ENCODE measurements at places on chromosomes 12 and 14. TPM values are rescaled to one million over a fixed set of nuclear protein-coding genes. Genes with fewer than 3 reads are reported as not detected.
A peak's percentile ranks its signal among the peaks of the same experiment; 100 is the strongest.

The KMT2D gene
- 68.6 TPM for total RNA-seq

The RDH16 gene
- 1.5 TPM for total RNA-seq

The BEST3 gene
- total RNA-seq = not detected

The KCNH3 gene
- total RNA-seq = 1.5 TPM

The CD27 gene
- total RNA-seq = 90.5 TPM

The SUDS3 gene
- 29.5 TPM for total RNA-seq

The ARHGAP9 gene
- 119 TPM for total RNA-seq

The MSI1 gene
- total RNA-seq = 5.6 TPM

The SLC10A1 gene
- total RNA-seq = not detected

The BDKRB1 gene
- not detected for total RNA-seq

The TEX52 gene
- 0.48 TPM for total RNA-seq

The KRT2 gene
- total RNA-seq = not detected

The TCTN1 gene
- total RNA-seq = 9.7 TPM

The NAV3 gene
- total RNA-seq = not detected

The CEBPE gene
- total RNA-seq = 0.36 TPM

DNA sequence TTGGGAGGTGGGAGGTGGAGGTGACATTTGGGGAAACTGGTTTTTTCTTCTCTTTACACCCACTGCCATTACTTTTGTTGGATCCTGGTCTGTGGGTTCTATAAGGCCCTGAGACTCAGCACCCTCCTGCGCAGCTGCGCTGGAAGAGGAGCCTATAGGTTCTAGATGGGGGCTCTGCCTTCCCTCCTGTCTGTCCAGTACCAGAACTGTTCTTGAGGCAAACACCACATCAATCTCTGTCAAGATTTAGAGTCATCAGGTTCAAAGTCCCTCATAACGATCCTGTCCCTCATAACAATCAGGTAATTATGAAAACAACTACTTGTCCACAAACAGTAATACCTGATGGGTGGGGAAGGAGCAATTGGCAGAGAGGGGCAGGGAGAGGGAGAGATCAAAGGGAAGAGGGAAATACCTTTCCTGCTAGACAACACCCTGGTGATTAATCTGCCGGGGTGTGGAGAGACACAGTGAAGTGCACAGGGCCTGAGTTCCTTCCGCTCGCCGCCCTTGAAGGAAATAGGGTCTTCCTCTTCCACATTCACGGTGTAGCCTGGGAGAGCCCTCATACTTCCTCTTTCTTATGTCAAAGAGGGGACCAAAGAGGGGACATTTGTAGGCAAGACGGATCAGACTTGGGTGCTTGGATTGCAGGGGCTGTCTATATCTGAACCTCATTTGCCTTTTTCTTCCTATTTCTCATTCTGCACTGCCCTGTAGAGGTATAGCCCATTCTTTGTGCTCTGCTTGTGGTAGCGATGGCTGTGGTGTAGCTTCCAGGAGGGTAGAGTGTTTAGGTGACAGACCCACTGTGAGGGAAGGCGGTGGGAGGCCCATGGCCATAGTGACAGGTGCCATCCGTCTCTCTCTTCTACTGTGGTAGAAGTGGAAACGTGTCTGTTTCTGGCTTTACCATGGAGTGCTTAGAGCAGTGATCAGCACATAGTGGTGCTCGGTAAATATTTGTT is 12.6 kb downstream of the GPRC5A start:
- no peak for DNase-seq

DNA sequence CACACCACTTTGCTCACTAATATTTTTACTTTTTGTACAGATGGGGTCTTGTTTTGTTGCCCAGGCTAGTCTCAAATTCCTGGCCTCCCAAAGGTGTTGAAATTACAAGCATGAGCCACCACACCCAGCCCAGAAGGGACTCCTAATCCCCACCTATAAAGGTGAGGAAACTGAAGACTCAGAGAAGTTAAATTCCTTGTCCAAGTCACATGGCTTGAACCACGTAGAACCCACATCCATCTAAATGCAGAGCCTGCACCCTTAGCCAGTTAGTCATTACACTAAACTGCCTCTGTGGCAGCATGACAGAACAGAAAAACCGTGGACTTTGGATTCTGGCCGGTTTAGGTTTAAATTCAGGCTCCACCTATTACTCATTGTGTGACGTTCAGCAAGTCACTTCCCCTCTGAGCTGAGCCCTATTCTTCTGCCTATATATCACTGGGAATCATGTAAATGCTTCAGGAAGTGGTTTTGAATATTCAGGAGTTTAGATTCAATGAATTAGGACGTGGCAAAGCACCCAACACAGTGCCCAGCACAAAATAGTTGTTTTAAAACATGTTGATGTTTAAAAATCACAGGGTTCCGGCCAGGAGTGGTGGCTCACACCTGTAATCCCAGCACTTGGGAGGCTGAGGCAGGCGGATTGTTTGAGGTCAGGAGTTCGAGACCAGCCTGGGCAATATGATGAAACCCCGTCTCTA is 3.0 kb upstream of the CORO1C start:
- DNase-seq = peak; percentile 17

- DNase-seq = no peak
These were observed 348.3 kb downstream of the ZFP36L1 start for GRCh38 chr14:68444449-68445168.

DNA sequence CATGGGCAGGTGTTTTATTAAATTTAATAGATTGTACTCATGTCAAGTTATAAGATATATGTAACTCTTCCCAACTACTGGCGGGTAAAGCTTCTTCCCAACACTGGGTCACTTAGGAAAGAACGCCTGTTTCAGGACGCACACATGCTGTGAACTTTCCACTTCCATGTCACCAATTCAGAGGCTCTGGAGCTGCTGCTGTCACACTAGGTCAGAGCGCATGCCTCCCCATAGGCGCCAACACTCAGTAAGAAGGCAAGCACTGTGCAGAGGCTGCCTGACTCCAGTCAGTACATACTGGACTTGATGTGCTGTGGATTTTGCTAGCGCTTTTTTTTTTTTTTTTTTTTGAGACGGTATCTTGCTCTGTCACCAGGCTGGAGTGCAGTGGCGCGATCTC is 17.2 kb downstream of the SLC15A4 start:
- no peak for DNase-seq

DNA sequence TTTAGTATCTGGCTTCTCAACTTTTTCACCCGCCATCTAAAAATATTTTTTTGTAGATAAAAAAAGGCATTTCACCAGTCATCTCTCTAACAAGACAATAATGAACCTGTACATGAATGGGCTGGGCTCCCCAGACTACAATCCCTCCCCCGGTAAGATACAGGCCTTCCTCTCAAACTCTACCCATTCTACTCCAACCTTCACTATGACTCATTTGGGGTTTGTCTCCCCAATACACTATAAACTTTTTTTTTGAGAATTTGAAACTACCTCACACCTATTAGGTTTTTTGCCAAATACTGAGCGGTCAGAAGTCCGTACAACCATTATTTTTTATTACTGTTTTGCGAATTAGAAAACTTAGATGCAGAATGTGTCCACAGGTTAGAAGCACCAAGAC is 784 bp downstream of the RPL6 start:
- DNase-seq = peak; percentile 21

GRCh38 chr12:74903522-74903921 is 306.1 kb downstream of the KCNC2 start:
- DNase-seq = no peak

- DNase-seq = no peak
These were observed 23.2 kb upstream of the DCN start for GRCh38 chr12:91205811-91206210.

GRCh38 chr14:25121337-25122129 is 71.6 kb upstream of the STXBP6 start:
- DNase-seq = no peak

DNA sequence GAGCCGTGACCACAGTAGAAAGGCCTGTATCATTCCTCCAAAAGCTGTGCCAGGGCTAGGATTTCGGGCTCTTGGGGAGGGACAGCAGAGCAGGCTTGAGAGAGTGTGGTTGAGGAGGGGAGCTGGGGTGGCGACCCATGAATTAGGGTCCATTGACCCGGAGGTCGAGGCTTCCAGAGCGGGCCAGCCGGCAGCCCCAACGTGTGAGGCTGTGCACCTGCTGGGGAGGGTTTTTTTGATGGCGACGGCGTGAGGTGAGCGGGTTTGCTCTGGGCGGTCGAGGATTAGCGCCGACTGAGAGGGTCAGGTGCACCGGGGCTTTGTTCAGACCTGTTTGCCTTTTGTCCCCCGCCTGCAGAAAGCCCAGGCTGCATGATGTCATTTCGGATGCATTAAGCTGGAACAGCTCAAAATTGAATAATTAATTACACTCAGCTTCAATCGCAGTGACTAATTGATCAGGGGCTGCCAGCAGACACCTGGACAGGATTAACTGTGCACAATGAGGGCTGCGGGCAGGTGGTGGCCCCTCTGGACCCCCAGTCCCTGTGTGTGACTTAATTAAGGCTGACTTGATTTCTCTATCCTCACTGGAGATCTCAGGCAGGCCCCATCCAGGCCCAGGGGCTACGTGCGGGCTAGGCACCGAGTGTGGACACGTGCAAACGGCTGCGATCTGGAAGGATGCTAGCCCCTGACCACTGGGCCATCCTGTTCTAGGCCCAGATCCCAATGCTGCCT is 42.1 kb upstream of the MEG3 start:
- no peak for DNase-seq

GRCh38 chr12:18990856-18991255 is 138.7 kb upstream of the PLEKHA5 start:
- no peak for DNase-seq

DNA sequence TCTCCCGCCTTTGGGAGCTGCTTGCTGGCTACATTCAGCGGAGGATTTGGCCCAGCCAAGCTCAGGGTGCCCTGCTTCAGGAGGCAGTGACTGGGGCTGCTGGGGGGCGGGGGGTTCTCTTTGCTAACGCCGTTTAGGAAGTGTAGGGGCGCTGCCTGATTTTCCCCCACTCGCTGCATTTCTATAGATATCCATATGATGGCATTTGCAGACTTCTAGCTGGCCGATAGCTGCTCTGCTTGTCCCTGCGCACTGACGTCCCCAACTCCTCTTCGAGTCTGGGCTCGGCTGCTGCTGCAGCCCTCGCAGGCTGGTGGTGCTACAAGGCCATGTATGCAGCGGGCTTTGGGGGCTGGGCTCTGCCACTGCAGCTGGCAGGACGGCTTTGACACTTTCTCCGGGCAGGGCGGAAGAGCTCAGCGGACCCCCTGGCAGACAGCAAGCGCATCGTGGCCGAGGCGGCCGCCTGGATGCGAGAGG is 3.1 kb downstream of the LRFN5 start:
- DNase-seq = no peak

- no peak for DNase-seq
These were observed 52.6 kb downstream of the IFT81 start for GRCh38 chr12:110176745-110177144.

Data from activated T-cell treated with anti-CD3 and anti-CD28 coated beads, Interleukin-2, amount 50 U/mL, for 72 hours (primary cell).